ENCODE measurements at places on chromosomes 7 and 10.

GRCh38 chr7:28957064-28957750 is 923 bp downstream of the TRIL start:
- peak; percentile 18 for DNase-seq

GRCh38 chr10:11192304-11193000 is 174.8 kb downstream of the CELF2 start:
- DNase-seq = no peak

- peak; percentile 11 for DNase-seq
These were observed at the start of gene ZPBP for GRCh38 chr7:50092579-50093491. ZPBP (minus strand) TSS chr7:50093246; CDS start chr7:50093194, 52 bp downstream.

GRCh38 chr10:133131734-133132472 is 28.1 kb upstream of the KNDC1 start:
- DNase-seq = no peak

- DNase-seq = peak; percentile 97
These were observed 59.0 kb downstream of the YKT6 start for GRCh38 chr7:44259547-44260457.

DNA sequence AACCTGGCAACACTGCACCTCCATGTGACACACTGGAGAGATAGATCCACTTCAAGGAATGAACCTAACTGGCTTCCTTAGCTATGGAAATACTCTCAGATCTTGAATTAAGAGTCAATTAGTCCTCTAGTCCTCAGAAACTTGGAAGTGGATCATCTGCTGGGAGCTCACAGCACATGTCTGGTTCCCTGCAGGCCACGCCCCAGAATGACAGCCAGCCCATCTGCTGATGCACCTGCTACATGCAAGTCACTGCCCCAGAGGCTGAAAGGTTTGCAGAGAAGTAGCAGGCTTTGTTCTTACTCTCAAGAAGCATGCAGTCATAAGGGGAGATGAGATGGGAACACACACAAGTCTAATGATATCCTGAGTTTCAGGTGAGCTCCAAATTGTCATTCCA is 275.9 kb downstream of the SKAP2 start:
- DNase-seq = no peak

- DNase-seq = no peak
These were observed 53.9 kb downstream of the SYPL1 start for GRCh38 chr7:106057962-106058927.

DNA sequence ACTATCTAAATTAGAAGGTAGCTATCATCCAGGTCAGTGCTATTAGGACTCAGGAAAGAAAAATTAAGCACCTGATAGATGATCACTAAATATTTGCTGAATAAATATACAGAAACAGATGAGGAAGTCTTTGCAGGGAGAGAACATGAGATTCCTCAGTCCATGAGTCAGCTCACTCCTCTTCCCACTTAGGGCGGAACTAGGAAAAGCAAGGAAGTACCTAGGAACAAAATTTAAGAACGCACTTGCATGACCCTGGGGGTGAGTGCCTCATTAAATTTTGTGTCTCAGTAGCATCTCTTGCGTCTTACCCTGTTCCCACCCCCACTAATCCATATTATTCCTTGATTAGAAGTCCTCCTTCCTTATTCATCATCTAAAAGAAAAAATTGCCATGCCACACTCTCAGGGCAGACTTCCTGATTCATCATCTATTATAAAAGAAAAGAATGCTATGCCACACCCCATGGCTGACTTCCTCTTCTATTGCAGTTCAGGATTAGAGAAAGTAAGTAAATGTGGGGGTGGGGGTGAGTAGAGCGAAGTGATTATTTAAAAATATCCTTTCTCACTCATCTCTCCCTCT is 208.8 kb downstream of the THSD7A start:
- DNase-seq = peak; percentile 13

- DNase-seq = no peak
These were observed 96.3 kb upstream of the TAC1 start for GRCh38 chr7:97635622-97636021.

DNA sequence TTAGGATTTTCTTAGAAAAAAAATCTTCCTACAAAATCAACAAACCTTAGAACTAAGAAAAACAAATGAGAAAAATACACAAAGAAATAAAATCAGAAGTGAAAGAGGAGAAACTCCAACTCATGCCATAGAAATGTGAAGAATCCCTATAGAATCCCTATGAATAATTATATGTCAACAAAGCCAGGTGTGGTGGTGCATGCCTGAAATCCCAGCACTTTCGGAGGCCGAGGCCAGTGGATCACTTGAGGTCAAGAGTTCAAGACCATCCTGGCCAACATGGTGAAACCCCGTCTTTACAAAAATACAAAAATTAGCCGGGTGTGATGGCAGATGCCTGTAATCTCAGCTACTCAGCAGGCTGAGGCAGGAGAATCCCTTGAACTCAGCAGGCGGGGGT is 27.1 kb downstream of the ACSM6 start:
- peak; percentile 42 for DNase-seq

DNA sequence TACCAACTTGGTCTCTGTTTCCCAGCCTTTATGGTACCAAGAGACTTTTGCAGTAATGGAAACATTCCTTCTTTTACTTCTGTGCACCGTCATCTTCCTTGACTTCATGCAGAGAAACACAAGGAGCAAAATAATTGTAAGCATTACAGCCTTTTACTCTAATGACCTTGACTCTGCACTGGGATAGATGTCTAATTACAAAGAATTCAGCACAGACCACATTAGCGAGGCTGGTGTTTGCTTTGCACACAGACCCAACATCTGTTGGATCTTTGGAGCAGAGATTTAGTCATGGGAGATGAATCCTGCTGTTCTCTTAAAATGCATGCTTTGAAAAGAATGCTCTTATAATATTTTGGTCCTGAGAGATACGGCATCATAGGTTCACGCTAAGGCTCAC is 261.6 kb downstream of the TWIST1 start:
- DNase-seq = no peak

DNA sequence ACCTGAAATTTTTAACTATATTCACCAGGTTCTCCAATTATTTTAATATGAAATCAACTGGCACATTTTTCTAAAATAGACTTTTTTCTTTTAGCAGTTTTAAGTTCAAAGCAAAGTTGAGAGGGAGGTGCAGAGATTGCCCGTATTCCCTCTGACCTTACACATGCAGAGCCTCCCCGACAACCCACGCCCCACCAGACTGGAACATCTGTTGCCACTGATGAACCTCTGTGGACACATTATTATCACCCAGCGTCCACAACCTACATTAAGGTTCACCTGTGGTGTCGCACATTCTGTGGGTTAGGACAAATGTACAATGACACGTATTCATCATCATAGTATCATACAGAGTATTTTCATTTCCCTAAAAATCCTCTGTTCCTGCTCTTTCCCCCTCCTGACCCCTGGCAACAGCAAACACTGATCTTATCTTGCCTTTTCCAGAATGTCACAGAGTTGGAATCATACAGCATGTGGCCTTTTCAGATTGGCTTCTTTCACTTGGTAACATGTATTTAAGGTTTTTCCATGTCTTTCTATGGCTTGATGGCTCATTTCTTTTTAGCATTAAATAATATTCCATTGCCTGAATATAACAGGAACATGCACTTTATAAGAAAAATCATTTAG is 37.1 kb downstream of the COBL start:
- DNase-seq = no peak

GRCh38 chr10:19247843-19248242 is 199.2 kb downstream of the MALRD1 start:
- DNase-seq = no peak

DNA sequence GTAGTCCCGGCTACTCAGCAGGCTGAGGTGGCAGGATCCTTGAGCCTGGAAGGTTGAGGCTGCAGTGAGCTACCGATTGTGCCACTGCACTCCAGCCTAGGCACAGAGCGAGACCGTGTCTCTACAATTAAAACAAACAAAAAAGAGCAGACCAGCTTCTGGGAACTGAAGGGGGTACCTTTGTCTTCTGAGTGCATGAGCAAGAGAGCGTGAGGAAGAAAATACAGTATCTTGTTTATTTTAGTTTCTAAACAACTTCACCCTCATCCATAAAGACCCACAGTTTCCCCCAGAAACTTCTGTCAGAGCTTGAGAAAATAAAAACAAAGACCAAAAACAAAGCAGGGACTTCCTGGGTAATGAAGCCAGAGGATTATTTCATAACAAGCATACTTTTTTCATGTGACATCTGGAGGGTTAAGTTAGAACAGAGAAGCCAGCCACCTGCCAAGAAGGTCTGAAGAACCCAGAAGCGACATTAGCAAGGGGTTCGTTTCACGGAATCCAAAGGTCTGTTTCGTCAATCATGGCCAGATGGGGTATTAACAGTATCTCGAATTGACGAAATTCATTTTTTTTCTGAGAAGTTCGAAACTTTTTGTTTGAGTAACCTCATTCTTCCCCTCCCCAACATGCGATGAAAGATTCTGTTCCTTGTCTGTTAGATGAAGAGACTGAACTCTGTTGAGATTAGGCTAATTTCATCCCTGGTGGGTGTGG is 10.2 kb upstream of the IL2RA start:
- no peak for DNase-seq

DNA sequence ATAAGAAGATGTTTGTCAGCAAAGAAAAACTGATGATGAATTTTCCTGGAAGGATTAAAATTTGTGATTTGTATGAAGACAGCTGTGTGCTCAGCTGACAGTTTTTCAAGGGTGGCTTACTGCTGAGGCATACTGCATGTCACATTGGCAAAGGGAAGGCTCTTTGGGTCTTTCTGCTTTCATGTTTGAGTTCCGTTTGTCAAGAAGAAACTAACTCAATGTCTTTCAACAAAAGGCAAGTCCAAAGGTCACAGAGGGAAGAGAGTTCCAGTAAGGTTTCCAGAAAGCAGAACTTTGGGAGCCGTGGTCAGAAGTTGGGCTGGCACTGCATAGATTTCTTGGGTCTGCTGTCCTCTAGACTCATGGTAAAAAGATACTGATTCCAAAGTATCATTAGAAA is 16.9 kb downstream of the DYDC2 start:
- DNase-seq = no peak

DNA sequence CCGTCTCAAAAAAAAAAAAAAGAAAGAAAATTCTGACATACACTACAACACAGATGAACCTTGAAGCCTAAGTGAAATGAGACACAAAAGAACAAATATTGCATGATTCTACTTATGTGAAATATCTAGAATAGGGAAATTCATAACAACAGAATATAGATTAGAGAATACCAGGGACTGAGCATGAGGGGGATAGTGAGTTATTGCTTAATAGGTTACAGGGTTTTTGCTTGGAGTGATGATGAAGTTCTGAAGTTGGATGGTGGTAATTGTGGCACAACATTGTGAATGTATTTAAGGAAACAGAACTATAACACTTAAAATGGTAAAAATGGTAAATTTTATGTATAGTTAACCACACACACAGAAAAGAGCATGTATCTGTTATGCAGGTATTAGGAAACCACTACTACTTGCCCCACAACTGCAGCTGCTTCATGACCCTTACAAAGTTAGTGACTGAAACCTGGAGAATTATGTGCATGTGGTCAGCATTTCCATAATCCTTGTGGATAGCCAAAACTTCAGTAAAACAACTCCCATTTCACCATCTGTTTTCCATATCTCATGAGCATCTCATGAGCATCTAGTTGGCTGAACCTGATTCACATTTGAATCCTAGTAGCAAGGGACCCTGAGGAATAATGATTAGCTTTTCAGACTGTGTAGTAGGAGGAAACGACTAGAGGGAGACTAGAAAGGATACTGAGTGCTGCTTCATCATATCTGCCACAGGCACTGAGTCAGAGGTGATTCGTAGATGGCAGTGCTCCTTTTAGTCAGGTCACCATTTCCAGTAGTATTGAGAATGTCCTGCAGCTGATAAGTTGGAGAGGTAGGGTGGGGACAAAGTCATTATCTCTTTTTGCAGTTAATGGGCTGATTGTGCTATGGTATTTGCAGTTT is 26.3 kb downstream of the SAMD8 start:
- DNase-seq = peak; percentile 85

DNA sequence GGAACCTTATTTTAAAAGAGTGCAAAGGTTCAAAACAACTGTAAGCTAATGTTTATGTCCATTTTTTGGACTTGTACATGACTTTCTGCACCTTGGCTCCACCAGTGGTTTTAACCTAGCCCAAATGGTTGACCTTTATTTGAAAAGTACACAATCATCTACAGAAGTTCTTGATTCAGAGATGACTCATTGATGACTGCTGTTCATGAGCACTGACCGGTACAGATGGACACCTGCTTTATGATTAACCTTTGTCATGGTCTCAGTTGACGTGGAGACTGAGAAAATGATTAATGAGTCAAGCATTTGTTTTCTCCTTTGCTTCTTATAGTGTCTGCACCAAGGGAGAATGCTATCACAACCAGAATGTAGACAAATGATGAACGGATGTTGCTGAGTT is 55.7 kb upstream of the PTER start:
- no peak for DNase-seq

DNA sequence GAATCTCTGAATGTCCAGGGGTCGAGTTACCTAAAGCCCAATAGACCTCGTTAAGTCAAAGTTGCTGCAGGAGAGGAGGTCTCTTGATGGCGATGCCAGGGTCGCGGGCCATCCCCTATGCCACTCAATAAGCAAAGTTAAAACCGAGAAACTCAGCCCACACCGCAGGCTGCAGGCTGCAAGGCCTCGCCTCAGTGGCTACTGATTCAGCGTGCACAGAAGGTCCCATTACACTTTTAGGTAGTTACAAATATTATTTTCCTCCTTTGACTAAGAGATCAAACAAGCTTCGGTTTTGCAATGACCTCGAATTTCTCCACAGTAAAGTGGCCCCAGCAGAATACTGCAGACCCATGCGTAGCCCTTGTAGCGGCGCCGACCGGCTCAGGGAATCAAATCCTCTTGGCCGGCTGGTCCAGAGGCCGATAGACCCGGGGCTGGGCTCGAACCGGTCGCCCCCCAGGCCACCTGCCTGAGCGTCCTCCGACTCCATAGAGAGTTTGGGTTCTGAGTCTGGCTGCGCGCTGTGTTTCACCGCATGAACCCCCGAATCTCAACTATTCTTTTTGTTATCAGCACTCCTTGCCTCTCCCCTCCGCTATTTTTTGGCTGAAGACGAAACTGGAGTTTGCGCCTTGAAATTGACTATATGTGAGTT is 2.3 kb downstream of the C1QL3 start:
- no peak for DNase-seq

DNA sequence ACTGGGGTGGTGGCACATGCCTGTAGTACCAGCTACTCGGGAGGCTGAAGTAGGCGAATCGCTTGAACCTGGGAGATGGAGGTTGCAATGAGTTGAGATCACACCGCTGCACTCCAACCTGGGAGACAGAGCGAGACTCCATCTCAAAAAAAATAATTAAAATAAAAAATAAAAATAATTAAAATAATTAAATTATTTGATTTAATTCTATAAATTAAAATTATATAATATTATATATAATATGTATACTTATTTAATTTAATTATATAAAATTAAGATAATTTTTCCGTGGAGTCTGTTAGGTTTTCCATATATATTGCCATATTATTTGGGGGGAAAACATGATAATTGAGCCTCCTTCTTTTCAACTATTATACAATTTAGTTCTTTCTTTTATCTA is 12.0 kb downstream of the WIPF3 start:
- no peak for DNase-seq

DNA sequence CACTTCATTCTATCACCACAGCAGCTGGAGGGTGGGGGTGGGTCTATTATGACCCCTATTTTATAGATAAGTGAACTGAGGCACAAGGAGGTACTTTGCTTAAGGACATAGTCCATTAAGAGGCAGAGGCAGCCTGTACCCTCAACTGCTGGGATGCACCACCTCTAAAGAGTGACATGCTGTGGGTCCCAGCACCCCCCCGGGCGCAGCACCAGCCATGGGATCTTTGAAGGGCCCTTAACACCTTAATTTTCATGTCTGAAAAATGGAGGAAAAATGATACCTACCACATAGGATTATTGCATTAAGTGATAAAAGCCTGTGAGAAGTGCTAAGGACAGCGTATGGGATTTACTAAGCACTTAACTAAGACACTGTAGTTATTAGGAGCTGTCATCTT is 15.4 kb downstream of the ADCYAP1R1 start:
- no peak for DNase-seq
